ENCODE measurements at places on chromosomes 2 and 18.

DNA sequence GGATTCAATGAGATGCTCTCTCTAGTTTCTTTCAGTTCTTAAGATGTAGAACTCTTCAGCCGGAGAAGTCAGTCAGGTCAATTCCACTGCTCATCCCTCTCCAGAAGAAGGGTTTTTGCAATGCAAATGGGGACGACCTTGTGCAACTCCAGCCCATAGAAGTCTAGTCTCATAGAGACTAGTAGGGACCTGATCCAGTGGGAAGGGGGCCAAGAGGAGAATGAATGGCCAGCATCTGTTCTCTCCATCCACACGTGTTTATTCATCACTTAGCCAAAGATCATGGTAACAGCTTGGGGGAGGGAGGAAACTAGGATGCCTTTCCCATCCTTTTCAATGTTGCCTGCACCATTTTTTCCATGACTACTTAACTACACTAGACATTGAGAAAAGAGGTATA lies 120.2 kb downstream of the LAMA3 start:
- DNase-seq: no peak

GRCh38 chr18:48256848-48257247 lies 152.3 kb downstream of the ZBTB7C start:
- no peak for DNase-seq

DNA sequence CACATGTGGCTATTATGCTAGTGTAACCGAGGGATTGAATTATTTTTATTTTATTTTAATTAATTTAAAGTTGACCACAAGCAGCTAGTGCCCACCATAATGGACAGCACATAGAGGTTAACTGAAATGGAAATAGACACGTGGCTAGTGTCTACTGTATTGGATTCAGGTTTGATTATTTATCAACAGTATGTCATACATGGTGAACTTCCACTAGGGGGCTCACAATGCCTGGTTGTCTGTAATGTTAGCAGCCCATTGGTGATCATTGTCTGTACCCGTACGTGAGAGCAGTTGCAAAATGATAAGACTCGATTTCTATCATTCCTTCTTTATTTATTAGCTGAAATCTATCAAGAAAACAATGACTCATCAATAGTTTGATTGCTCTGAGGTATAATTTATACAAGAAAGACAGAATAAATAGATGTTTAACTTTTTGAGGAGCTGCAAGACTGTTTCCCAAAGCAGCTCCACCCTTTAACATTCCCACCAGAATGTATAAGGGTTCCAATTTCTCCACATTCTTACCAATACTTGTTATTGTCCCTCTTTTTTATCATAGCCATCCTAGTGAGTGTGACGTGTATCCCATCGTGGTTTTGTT lies 76.5 kb downstream of the CYBRD1 start:
- no peak for DNase-seq

DNA sequence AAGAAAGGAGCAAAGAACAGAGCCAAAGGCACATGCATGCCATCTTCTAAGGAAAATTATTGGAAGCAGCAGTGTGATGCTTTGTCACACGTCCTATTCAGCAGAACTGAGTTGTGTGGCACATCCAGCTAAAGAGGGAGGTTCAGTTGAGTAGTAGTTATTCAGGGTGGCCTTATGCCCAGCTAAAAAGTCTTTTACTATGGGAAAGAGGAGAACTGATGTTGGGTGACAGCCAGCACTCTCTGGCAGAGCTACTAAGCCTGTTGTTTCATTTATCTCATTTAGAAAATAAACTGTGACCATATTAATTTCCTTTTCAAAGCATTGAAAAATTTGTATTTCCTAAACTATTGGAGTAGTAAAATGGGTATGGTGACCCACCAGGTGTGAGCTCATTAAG lies 18.5 kb downstream of the ITGA6 start:
- DNase-seq: no peak

DNA sequence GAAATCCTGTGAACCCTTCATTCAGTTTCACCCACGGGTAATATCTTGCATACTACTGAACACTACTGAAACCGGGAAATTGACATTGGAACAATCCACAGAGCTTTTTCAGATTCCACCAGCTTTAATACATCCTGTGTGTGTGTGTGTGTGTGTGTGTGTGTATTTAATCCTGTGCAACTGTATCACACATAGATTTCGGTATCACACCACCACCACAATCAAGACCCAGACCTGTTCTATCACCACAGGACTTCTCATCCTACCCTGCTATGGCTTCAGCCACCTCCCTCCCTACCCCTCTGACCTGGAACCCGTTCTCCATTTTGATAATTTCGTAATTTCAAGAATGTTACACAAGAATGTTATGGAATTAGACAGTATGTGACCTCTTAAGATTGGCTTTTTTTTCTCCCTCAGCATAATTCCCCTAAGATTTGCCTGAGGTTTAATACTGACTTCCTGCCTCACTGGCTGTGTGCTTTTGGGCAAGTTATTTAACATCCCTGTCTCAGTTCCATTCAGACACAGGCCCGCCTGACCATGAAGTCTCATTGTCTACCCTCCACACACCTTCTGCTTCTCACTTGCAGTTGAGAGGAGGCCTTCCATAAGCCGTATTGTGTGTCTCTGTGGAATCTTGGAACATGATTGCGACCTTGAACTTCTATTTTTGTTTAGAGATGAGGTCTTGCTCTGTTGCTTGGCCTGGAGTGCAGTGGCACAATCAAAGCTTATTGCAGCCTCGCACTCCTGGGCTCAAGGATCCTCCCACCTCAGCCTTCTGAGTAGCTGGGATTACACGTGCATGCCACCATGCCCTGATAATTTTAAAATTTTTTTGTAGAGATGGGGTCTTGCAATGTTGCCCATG lies 14.4 kb upstream of the TMEM131 start:
- no peak for DNase-seq

DNA sequence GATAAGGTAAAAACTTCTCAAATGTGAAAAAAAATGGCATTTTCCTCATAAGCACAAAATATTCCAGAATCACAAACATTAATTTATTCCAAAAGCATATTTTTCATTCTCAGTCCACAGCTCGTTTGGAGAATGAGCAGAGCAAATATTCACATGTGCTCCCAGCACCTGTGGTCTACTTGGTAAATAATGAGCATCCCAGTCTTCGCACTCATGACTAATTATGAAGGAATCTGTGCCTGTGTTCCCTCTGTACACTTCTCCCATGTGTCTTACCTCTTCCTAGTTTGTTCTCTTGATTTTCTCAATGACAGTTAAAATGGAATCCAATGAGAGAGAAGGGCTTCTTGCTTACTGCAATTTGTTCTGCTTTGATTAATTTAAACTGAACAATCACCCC lies 671.0 kb upstream of the SOX11 start:
- no peak for DNase-seq

GRCh38 chr2:97727296-97727695 lies 13.9 kb downstream of the ZAP70 start:
- no peak for DNase-seq

DNA sequence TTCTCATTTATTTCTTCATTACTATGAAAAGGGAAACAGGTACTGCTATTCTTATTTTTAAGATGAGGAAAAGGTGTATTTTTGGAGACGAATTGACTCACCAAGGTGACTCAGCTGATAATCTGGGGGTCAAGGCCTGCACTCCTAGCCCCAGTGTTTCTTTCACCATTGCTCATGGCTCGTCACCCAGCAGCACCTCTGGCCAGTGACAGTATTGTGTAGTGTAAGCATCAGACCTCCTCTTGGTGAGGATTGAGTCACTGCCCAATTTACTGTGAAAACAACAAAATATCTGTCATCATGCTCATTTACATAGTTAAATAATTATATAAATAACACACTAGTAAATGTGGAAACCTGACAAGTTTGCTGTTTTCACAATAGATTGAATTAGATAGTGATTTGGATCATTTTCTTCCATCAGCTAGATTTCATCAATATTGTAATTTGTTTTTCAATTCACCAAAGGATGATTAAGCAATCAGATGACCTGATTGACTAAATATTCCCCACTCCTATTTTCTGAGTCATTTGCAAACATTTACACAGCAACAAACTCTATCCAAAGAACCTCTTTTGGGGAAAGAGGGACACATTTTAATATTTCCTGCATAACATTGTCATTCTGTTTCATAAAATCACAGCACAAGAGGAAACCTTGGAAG lies 492.8 kb upstream of the RAB12 start:
- no peak for DNase-seq

DNA sequence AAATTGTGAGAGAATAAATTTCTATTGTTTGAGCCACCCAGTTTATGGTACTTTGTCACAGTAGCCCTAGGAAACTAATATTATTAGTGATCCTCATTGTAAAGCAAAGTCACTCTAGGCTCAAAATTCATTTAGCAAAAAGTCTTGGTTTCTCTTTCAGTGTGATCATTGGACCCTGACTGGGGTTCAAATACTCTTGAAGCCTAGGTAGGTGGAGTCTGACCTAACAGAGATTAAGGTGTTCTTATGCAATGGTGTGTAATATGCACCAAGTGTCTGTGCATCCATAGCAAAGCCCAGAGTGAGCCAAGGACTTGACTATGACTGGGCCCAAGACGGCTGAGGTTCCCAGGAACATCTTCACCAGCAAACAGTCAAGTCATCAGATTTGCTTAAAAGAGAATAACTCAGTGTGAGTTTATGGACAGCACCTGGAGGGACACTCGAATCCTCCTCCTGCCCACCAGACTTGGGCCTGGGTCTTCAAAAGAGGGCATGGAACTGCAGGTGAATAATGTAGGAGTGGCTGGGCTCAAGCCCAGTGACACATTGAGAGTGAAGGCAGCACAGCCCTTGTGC lies 51.1 kb upstream of the BCL11A start:
- DNase-seq: no peak

GRCh38 chr2:232854082-232854481 lies 16.0 kb upstream of the SNORC start:
- DNase-seq: no peak

DNA sequence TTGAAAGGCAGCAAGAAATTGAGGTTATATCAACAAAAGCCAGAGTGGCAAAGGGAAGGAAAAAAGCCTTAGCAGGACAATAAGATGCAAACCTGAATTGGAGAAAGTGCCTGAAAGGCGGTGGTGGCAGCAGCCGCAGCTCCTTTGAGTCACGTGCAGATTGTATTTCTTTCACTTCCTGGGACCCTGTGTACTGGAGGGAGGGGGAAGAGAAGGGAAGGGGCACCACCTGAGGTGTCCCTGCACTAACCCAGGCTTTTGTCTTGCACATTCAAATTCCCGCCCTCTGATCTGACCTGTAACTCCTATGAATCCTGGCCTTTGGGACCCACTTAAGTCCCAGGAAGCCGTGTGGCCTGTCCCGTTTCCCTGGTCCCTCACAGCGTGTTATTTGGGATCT lies 326.1 kb upstream of the SKOR2 start:
- no peak for DNase-seq

- DNase-seq: no peak
Observed at GRCh38 chr18:58640428-58640805, 11.5 kb upstream of the ALPK2 start.

GRCh38 chr2:221478485-221478863 lies 93.6 kb downstream of the EPHA4 start:
- DNase-seq: no peak

DNA sequence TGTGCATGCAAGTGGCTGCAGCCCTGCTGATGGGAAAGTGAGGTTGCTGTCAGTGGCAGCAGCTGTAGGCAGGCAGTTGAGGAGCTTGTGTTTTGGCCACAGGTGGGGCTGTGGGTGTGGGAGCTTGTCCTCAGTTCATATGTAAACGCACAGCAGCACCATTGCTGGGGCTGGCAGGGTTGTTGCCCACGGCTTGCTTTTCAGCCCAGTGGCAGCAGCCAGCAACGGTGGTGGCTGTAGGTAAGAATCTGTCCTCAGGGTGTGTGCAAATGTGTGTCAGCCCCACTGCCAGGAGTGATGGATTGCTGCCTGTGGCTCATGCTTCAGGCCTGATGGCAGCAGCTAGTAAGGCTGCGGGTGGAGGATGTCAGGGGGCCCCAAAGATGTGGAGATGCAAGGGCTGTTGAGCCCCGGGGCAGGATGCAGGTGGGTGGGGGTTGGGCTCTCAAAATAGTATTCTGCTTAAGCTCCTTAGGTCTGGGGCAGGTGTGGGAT lies 141.3 kb upstream of the THUMPD2 start:
- DNase-seq: no peak

GRCh38 chr2:96098900-96099590 lies 17.3 kb downstream of the ADRA2B start:
- DNase-seq: no peak

DNA sequence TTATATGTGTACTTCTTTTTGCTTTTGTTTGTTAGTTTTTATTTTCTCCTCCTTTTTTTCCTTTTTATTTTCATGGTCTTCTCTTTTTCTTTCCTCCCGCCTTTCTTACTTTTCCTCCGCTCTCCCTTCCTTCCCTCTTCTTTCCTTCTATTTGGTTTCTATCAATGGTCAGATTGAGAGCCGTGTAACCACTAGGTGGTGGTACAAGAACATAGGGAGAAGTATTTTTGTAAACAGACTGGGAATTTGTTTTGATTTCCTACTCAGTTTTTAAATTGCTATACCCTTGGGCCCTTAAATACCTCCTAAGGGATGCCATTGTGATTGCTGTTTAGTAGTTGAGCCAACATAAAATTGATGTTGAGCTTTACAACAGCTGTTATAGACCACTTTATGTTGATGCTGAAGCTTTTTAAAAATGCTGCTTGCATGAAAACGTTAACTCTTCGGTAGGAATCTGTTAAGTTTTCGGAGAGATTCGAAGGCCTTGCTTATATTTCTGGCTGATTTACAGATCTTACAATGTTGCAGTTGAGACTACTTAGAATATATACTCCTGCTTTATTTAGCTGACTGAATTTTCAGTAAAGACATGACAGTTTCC lies 124.2 kb downstream of the UBE2E3 start:
- DNase-seq: no peak

DNA sequence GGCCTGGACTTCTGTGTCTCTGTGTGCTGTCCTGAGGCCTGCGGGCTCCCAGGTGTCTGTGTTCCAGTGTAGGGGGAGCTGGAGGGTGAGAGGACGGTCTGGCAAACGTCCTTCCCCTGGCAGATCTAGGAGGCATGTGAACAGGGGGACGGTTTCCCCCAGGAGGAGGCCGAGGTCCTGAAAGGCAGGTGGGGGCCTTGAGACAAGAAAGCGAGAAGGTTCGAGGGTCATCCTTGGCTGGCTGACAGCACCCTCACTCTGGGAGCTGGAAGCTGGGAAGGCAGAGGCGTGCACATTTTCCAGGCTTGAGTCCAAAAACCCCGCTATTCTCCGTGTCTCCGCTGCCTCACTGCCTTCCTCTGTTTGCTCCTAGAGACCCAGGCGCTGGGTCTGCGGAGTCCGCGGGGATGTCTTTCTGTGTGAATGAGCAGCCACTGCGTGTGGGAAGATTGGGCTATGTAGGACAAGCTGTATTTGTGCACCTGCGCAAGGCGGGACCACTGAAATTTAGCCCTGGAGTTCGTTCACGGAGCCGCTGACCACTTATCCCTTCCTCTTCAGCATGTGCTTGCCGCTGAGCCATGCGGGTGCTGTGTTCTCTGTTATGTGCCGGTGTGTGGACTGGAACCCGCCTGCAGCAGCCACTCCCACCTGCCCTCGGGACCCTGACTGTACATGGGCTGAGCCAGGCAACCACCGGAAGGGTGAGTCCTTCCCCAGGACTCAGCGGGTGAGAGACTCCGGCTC lies 43.7 kb downstream of the TWIST2 start:
- DNase-seq: no peak

GRCh38 chr2:120654381-120655134 lies 81.1 kb upstream of the GLI2 start:
- DNase-seq: no peak

GRCh38 chr2:166197446-166197845 lies 69.6 kb upstream of the SCN1A start:
- no peak for DNase-seq

GRCh38 chr2:179195141-179195540 lies 69.5 kb downstream of the SESTD1 start:
- no peak for DNase-seq
